Calu3 (cell line): ENCODE measurements at places on chromosomes 1 and 21. TPM values are rescaled to one million over a fixed set of nuclear protein-coding genes. Genes with fewer than 3 reads are reported as not detected.

GRCh38 chr21:31110430-31110829 is 72.2 kb upstream of the KRTAP19-8 start:
- no peaks in the 10 kb centered on the region for H3K36me3 ChIP-seq
- no peak for DNase-seq
- no peaks in the 10 kb centered on the region for H3K4me1 ChIP-seq
- no peaks in the 10 kb centered on the region for H3K27me3 ChIP-seq

GRCh38 chr1:195962051-195962450 is 646.2 kb downstream of the KCNT2 start:
- no peaks in the 10 kb centered on the region for H3K27me3 ChIP-seq
- H3K4me3 ChIP-seq, result no peak overlapping the region
- H3K27ac ChIP-seq, result no peak overlapping the region
- H3K4me1 ChIP-seq, result no peaks in the 10 kb centered on the region
- no peak for DNase-seq

DNA sequence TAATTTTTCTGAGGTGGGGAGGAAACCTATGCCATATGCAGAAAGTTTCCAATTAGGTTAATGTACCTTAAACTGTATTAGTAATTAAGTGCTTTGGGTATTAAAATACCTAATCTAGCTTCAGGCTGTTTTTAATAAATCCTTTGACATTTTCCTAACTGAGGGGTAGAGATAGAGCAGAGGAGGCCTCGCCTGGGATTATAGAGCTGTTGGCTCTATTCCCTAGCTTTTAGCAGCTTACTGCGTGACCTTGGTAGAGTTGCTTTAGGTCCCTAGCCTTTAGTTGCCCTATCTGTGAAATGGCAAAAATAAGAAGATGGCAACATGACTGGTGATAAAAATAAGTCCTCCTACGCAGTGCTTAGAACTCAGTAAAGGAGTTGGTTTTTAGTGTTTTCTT is 621.0 kb downstream of the LMO4 start:
- H3K27me3 ChIP-seq, result no peaks in the 10 kb centered on the region
- no peak for DNase-seq
- peaks cover 16% of the 10 kb centered on the region for H3K4me1 ChIP-seq
- H3K4me3 ChIP-seq, result no peak overlapping the region

DNA sequence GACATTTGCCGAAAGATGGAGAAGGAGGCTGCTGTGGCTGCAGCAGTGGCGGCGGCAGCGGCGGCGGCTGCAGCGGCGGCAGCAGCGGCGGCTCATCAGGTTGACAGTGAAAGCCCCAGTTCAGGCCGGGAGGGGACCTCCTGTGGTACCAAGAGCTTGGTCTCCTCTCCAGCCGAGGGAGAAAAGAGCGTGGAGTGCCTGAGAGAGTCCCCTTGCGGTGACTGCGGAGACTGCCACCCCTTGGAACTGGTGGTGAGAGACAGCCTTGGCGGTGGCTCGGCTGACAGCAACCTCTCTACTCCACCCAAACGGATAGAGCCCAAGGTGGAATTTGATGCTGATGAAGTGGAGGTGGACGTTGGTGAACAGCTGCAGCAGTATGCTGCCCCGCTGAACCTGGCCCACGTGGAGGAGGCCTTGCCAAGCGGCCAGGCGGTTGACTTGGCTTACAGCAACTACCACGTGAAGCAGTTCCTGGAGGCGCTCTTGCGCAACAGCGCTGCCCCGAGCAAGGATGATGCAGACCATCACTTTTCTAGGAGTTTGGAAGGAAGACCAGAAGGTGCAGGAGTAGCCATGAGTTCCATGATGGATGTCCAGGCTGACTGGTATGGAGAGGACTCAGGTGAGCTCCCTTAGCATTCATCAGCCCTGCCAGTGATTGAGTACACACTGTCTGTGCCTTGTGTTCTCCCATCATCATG is 6.3 kb downstream of the ZBTB8B start:
- H3K36me3 ChIP-seq, result no peaks in the 10 kb centered on the region
- no peak overlapping the region for H3K27ac ChIP-seq
- peaks cover 18% of the 10 kb centered on the region for H3K27me3 ChIP-seq
- peaks cover 15% of the 10 kb centered on the region for H3K4me1 ChIP-seq

DNA sequence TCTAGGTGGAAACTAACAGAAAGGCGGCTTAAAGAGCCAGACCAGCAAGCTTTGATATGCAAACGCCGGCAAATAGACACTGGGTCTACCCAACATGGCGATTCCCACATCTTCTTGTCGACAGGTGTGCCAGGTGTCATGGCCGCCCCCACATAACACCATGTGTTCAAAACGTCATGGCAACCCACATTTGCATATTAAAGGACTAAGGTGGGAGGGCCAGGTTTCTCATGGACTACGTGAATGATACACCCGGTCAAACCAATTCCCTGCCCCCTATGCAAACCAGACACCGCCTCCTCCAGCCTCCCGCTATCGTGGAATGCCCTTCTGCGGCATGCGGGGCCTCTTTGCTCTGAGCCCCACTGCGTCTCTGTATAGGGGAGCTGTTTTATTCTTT is 41.3 kb downstream of the ICOSLG start:
- DNase-seq, result no peak
- H3K4me1 ChIP-seq, result no peaks in the 10 kb centered on the region
- no peak overlapping the region for H3K27ac ChIP-seq
- H3K36me3 ChIP-seq, result no peaks in the 10 kb centered on the region
- H3K27me3 ChIP-seq, result peaks cover 13% of the 10 kb centered on the region

DNA sequence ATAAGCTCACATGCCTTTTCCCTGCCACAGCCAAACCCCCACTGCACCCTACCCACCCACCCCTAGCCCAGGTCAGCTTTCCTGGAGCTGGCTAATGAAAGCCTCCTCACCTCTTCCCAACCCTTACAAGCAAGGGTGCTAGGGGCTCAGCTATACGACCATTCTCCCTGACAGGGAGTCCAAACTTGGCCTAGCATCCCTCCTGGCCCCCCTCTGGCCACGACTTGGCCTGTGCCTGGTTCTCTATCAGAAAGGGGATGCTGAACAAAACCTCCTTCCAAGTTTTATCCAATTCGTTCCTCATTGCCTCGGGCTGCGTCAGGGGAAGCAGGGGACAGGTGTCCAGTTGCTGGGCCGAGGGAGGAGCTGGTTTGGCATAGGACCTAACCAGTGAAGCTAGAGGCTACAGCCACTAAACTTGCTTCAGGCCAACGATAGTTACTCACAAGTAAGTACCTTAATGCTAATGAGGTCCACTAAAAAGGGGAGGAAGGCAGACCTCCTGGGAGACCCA is 8.6 kb downstream of the TMEM81 start:
- DNase-seq, result no peak
- no peaks in the 10 kb centered on the region for H3K4me1 ChIP-seq
- no peak overlapping the region for H3K27ac ChIP-seq
- no peaks in the 10 kb centered on the region for H3K27me3 ChIP-seq
- no peak overlapping the region for H3K4me3 ChIP-seq

- H3K4me3 ChIP-seq, result no peak overlapping the region
- no peak for DNase-seq
- no peak overlapping the region for H3K27ac ChIP-seq
- H3K27me3 ChIP-seq, result no peaks in the 10 kb centered on the region
- no peaks in the 10 kb centered on the region for H3K36me3 ChIP-seq
These were observed 78.0 kb upstream of the ZNF648 start for GRCh38 chr1:182139496-182139895.

DNA sequence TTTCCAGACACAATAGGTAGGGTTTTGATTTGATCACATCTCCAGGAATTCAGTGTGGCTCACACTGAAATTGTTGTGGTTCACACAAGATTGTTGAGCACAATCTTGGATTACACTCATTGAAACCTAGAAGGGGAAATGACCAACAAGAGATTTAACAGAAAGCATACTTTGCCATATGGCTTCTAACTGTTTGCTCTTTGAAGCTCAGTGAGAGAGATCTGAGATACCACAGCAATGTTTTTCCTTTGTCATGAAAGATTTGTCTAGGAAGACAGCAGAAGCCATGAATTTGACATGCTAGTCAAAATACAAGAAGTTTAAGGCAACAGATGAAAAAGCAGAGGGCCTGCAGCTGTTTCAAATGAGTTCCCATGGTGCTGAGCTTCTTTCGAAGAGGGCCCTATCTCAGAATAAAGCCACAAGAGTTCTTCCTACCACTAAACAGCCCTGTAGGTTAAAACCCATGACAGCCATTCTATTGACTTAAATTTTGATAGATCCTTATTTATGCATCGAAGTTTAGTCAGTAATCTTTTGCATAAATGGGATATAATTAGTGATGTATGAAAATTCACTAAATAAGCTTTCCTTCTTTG is 650.4 kb downstream of the LTN1 start:
- H3K27me3 ChIP-seq, result no peaks in the 10 kb centered on the region
- H3K4me3 ChIP-seq, result no peak overlapping the region
- H3K4me1 ChIP-seq, result peaks cover 14% of the 10 kb centered on the region
- no peak for DNase-seq
- H3K27ac ChIP-seq, result no peak overlapping the region
- H3K36me3 ChIP-seq, result no peaks in the 10 kb centered on the region

DNA sequence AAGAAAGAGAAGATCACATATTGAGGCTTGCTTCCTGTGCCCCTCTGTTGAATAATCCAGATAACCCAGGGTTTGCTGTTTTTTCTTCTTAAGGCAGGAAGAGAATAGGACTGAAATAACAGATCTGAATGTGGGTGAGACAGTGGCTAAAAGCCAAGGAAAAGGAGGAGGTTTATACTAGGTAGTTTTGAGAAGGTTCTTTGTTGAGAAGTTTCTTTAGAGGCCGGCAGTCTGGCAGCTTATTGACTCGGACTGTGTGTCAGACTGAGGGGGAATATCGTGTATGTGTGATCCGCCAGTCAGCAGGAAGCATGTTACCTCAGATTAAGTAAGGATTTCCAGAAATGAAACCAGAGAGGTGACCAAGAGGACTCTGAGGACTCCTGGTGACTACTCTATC is 119.8 kb downstream of the PLA2G4A start:
- peak overlapping the region; percentile 29 for H3K4me3 ChIP-seq
- no peaks in the 10 kb centered on the region for H3K27me3 ChIP-seq
- DNase-seq, result peak; percentile 60
- H3K4me1 ChIP-seq, result peaks cover 42% of the 10 kb centered on the region

DNA sequence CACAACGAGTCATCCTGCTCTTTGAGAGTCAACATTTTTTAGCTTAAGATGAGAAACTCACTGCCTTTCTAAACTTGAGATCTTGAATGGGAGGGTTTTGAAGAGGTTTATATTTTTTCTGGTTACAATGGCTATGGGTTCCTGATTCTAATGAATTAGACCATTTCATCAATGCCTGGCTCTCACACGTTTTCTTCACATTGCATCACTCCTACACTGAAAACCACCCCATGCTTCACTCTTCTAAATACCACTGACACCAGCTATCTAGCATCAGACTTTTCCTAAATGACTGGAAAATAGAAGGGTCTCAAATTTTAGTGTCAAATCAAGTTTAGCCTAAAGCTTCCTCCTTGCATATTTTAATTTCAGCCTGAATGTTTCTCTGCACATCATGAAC is 606.1 kb upstream of the USP24 start:
- H3K4me1 ChIP-seq, result no peaks in the 10 kb centered on the region
- H3K4me3 ChIP-seq, result no peak overlapping the region
- no peaks in the 10 kb centered on the region for H3K27me3 ChIP-seq
- no peak overlapping the region for H3K27ac ChIP-seq

DNA sequence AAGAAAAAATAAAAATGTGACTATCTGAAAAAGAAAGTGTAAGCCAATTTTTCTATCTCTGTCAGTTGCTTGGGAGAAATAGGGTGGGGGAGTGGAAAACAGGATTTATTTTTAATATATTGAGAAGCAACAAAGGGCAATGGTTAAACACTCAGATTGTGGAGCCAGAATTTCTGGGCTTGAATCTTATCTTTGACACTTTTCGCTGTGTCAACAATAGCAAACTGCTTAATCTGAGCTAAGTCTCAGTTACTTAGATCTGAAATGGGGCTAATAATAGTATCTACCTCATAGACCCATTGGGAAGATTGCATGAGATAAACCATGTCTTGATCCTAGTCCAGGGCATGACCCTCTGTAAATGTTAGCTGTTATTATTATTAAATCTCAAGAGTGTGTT is 468.1 kb downstream of the ADGRL2 start:
- H3K27ac ChIP-seq, result no peak overlapping the region
- no peak overlapping the region for H3K4me3 ChIP-seq
- no peaks in the 10 kb centered on the region for H3K4me1 ChIP-seq
- H3K36me3 ChIP-seq, result no peaks in the 10 kb centered on the region
- no peaks in the 10 kb centered on the region for H3K27me3 ChIP-seq

GRCh38 chr1:229832695-229833094 is 206.6 kb downstream of the URB2 start:
- H3K4me3 ChIP-seq, result no peak overlapping the region
- peaks cover 25% of the 10 kb centered on the region for H3K27me3 ChIP-seq
- peak; percentile 22 for DNase-seq
- H3K36me3 ChIP-seq, result no peaks in the 10 kb centered on the region
- H3K4me1 ChIP-seq, result peaks cover 17% of the 10 kb centered on the region

DNA sequence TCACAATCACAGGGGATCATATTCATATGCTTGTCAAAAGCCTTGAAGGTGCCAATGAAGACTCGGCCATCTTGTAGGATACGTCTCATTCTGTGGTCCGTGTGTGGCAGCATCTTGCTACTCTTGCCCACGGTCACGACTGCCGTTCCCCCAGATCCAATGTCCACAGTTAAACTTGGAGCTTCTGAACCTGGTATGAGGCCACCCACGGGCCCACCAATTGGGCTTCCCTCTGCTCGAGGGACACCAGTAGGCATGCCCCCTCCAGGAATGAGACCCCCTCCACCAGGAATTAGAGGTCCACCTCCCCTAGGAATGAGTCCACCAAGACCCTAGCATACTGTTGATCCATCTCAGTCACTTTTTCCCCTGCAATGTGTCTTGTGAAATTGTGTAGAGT is 39.6 kb downstream of the MORN1 start:
- no peaks in the 10 kb centered on the region for H3K36me3 ChIP-seq
- H3K4me3 ChIP-seq, result no peak overlapping the region
- H3K27me3 ChIP-seq, result no peaks in the 10 kb centered on the region
- H3K27ac ChIP-seq, result no peak overlapping the region
- no peaks in the 10 kb centered on the region for H3K4me1 ChIP-seq

DNA sequence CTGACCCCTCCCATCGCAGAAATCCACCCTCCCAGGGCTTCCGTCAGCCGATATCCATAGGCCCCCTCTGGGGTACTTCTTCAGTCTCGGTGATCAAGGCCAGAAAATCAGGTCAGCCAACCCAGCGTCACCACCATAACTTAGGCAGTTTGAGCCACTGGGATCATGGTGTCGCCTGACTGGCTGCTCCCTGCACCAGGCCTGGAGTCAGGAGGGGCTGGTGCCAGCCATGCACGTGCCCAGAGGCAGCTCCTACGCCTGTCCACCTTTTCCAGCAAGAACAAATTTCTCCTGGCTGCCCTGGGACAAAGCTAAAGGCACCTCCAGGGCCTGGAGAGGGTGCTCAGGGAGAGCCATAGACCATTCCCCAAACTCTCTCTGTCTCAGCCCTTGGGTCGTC is 4.8 kb upstream of the CTRC start:
- H3K36me3 ChIP-seq, result peaks cover 27% of the 10 kb centered on the region
- no peak overlapping the region for H3K27ac ChIP-seq
- H3K4me1 ChIP-seq, result no peaks in the 10 kb centered on the region
- H3K27me3 ChIP-seq, result no peaks in the 10 kb centered on the region

- H3K27me3 ChIP-seq, result no peaks in the 10 kb centered on the region
- H3K36me3 ChIP-seq, result peaks cover 5% of the 10 kb centered on the region
- H3K4me1 ChIP-seq, result peaks cover 7% of the 10 kb centered on the region
These were observed 29.4 kb downstream of the FOXJ3 start for GRCh38 chr1:42305639-42306038.

- H3K4me3 ChIP-seq, result no peak overlapping the region
- no peak for DNase-seq
- no peak overlapping the region for H3K27ac ChIP-seq
- H3K27me3 ChIP-seq, result peaks cover 44% of the 10 kb centered on the region
- H3K4me1 ChIP-seq, result no peaks in the 10 kb centered on the region
These were observed 77.9 kb downstream of the POFUT2 start for GRCh38 chr21:45209685-45210284.

The HAO2 gene
- total RNA-seq, result not detected in 2 replicates

The TLCD4 gene
- total RNA-seq, result 34.7 and 52.1 TPM in 2 replicates

The NEXN gene
- total RNA-seq, result 1.9 and 2.0 TPM in 2 replicates
